ENCODE measurements at places on chromosomes 5 and 9.

- no peak for DNase-seq
Observed at GRCh38 chr9:125380406-125380805, 118.8 kb downstream of the GAPVD1 start.

DNA sequence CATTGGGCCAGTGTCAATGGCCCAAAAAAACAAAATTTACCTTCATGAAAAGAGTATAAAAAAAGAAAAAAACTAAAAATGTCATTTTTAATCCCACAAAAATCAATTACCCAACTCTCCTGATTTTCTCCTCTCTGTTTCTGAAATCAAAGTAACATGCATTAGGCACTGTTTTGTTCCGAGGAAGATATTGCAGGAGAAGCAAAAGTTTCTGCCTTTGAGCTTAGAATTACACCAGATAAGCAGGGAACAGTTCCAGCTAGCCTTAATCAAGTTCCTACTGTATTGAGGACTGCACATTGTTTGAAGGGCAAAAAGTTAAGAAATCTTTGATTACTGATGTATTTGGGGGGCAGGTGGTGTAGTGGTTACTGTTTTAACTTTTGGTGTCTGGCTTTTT lies 1.1 kb upstream of the PRKAA1 start:
- peak; percentile 32 for DNase-seq

- DNase-seq = no peak
Observed at GRCh38 chr5:124240732-124241131, 505.7 kb downstream of the ZNF608 start.

GRCh38 chr5:103441523-103441922 lies 121.1 kb downstream of the NUDT12 start:
- DNase-seq = no peak

GRCh38 chr5:140546851-140547507 lies 483 bp upstream of the EIF4EBP3 start:
- DNase-seq = no peak

DNA sequence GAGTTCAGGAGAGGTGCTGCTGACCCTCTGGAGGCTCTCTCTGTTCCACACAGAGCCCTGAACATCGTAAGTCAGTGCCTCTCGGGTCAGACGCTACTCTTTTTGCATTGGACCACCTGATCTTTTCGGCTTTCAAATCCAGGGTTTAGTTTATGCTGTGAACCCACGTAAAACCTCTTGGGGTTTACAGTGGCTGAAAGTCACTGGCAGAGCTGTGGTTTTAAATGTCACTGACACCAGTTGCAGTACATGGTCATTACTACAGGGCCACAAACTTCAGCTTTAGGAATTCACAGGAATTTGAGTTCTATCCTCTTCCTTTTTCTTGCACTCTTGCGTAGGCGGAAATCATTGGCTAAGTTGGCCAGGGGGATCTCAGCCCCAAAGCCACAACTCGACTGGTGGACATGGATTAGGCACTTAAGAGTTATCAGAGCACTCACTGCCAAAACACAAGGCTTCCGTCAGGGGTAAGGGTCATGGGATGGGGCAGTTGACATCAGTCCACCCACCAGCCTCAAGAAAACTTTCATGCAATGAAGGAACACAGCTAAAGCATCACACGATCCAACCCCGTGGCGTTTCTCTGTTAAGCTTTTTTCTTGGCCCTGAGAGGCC lies 76.9 kb downstream of the SFXN1 start:
- DNase-seq = no peak

- DNase-seq = no peak
Observed at GRCh38 chr5:79955356-79955895, 35.6 kb downstream of the MTX3 start.

GRCh38 chr5:74212336-74212735 lies 428.2 kb downstream of the ENC1 start:
- no peak for DNase-seq

Measured in umbilical cord (tissue), 2 donors.